ENCODE measurements at places on chromosomes 3 and 15.

DNA sequence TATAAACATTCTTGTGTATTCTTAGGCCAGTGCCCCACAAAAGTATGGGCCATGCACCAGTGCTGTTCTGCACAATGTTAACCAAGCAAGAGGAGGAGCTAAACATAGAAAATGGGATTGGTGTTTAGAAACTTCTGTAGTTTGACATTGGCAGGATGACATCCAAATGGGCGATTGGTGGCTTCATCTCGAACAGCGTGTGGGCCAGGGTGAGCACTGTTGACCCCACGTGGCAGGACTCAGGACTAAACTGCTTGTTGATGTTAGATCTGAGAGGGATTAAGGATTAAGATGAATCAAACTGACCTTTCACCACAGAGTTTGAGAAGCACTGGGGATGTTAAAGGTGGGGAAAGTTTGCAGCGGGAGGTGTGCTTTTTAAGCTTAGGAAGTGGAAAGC lies 31.9 kb downstream of the ZNF710 start:
- DNase-seq: no peak

GRCh38 chr3:147153830-147154539 lies 252.4 kb downstream of the ZIC4 start:
- no peak for DNase-seq

DNA sequence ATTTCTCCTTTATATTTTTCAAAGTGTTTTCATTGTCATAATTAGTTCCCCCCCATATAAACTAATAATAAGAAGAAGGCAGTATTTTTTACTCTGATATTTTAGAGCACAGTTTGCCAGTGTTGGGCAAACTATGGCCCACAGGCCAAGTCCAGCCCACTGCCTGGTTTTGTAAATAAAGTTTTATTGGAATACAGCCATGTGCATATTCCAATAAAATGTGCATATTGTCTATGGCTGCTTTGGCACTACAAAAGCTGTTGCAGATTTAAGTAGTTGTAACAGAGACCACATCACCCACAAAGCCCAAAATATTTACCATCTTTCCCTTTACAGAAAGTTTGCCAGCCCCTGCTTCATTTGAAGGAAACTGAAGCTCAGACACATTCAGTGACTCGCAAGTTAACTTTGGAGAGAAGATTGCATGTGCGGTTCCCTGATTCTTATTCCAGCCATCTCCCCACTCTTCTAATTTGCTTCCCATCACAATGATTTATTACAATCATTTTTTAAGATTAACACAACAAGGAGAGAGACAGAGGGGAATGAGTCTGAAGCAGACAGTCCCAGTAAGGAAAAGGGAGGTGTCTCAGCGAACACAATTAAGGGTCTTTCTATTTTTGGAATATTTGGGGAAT lies 48.9 kb downstream of the RFTN1 start:
- no peak for DNase-seq

- DNase-seq: no peak
Measured at GRCh38 chr3:95297581-95297980, 1234.7 kb downstream of the NSUN3 start.

GRCh38 chr3:129794311-129795185 lies 99.0 kb downstream of the TMCC1 start:
- no peak for DNase-seq

GRCh38 chr15:99132634-99133287 lies 27.9 kb downstream of the SYNM start:
- no peak for DNase-seq

DNA sequence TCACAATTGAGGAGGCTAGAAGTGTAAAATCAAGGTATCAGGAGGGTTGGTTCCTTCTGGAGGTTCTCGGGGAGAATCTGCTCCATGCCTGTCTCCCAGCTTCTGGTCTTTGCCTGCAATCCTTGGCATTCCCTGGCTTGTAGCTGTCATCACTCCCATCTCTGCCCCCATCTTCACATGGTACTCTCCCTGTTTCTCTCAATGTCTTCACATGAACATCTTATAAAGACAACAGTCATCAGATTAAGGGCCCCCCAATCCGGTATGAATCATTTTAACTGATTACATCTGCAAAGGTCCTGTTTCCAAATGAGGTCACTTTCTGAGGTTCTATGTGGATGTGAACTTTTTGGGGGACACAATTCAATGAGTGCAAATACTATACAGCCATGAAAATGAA lies 113.0 kb upstream of the GALNT15 start:
- no peak for DNase-seq

DNA sequence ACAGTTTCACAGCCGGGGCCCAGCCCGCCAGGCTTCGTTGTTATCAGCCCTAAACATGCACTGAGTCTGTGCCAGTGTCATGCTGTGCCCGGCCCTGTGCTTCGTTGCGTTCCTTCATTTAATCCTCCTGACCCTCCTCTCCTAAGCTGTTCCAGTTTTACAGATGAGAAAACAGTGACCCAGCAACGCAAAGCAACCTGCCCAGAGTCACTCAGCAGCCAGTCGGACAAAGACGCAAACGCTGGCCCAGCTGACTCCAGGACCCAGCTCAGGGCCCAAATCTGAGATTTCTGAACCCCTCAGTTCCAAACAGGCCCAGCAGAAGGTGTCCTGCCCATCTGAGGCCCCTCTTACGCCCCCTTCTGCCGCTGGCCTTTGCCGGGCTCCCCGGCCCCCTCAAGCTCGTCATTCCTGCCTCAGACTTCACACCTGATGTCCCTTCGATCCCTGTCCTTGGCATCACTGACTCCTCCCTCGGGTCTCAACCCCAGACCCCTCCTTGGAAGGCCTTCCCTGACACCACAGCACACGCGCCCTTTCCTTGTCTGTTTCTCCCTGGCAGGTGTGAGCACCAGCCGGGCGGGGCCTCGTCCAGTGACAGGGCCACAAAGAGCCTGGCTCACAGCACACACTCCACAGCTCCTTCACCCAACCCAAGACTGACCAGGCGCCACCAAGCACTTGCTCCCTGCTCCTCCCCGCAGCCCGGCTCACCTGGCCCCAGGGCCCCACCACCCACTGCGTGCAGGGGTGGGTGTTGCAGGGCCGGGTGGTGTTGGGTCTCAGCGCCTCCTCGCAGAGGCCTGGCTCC lies 48.1 kb downstream of the ADAMTS7 start:
- DNase-seq: no peak

DNA sequence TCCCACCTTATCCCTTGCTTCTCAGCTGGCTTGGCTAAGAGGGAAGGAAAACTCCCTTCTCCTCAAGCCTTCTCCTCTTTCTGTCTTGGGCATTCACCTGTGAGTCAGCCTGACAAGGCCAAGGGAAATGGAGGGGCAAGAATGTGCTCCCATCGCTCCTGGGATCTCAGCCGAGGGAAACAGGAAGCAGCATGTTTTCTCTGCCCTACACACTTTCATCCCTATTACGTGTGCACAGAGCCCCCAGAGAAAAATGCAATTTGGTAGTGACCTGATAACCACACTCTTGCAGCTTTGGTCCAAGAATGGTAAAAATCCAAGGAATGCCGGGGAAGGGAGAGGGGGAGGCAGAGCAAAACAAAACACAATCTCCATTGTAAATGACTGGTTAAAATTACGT lies 32.9 kb upstream of the MTMR10 start:
- DNase-seq: no peak

- no peak for DNase-seq
Measured at GRCh38 chr15:25543196-25543595, 104.4 kb upstream of the UBE3A start.

- DNase-seq: no peak
Measured at GRCh38 chr3:71087143-71088018, 496.1 kb downstream of the FOXP1 start.

GRCh38 chr3:84440291-84440690 lies 518.5 kb upstream of the CADM2 start:
- DNase-seq: no peak

- DNase-seq: no peak
Measured at GRCh38 chr3:30407651-30408050, 198.8 kb upstream of the TGFBR2 start.

GRCh38 chr3:128424508-128425069 lies 42.1 kb downstream of the DNAJB8 start:
- no peak for DNase-seq

DNA sequence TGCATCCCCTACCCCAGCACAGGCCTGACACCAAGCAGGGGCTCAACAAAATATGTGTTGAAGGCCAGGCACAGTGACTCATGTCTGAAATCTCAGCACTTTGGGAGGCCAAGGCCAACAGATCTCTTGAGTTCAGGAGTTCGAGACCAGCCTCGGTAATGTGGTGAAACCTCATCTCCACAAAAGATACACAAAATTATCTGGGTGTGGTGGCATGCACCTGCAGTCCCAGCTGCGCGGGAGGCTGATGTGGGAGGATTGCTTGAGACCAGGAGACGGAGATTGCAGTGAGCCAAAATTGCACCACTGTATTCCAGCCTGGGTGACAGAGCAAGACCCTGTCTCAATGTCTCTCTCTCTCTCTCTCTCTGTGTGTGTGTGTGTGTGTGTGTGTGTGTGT lies 30.7 kb upstream of the CYP11A1 start:
- DNase-seq: no peak

DNA sequence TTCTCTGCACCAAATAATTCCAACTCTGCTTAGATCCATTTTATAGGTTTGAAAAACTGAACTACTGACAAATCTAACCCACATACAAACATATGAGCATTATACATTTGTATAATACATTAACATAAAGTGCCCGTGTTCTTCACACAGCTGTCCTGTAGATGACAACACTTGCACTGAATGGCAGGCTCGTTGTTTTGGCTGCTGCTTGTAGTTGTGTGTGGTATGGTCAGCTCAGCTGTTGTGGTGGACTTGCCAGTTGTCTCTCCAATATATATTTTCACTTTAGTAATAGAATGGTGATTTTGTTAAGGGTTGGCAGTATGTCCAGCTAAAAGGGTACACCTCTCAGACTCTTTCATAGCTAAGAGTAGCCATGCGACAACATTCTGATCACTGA lies 30.5 kb downstream of the CHST2 start:
- DNase-seq: no peak

DNA sequence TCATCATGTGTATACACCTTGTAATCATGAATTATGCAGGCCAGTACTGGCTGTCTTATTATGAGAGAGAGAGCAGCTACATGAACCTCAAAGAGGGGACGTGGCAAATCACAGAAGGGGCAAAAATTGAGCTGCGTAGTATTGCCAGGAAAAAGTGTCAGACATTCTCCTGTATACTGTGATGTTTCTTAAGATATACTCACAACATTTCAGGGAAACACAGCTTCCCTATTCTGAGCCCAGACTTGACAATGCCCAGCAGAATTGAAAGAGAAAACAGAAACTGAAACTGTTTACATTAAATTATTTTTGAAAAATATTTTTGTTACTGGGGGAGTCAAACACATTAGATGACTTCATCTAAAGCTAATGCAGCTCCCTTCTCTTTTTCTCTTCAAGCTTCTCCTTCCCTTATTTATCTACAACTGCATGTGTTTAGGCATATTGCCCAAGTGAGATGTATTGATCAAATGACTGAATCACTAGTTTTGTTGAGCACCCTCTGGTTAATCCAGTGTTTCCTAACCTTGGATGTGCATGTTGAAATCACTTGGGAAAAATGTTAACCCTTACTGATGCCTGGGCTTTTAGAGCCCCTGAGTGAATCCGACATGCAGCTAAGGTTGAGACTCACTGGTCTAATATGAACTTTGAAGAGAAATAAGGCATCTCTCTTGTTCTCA lies 39.5 kb downstream of the CADPS start:
- no peak for DNase-seq

DNA sequence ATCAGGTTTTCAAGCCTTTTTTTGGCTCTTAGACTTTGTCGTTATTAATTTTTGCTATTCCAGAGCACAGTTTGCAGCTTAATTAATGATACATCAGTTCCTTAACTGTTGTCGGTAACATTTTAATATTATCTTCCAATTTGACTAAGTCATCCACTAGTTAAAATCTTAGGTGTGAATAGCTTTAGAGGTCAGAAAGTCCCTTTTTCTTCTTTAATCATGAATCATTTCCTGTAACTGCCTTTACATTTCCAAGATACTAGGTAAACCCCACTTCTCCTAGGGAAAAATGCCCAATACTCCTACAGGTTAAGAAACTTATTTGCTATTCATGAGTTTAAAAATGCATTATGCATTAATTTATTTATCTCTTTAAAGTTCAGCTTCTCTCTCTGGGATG lies 260.9 kb upstream of the CFAP20DC start:
- no peak for DNase-seq

GRCh38 chr3:171791692-171792076 lies 18.6 kb downstream of the PLD1 start:
- no peak for DNase-seq

- DNase-seq: no peak
Measured at GRCh38 chr15:78536134-78536533, 4.1 kb upstream of the PSMA4 start.

DNA sequence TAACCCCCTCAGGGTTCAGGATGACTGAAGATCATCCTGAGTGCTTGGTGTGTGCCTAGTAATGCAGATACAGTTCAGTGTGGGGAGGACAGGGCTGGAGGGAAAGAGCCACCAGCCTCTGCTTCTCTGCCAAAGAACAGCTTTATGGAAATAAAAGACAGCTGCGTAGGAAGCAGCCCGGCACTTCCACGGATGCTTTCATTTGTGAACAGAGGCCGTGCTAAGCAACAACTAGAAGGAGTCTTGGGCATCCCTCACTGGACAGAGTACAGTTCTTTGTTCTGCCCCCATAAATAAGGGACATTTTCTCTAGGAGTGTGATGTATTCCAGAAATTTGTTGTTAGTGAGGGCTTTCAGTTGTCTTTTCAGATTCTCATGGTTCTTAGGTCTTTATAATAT lies 194.8 kb upstream of the RGMA start:
- no peak for DNase-seq

DNA sequence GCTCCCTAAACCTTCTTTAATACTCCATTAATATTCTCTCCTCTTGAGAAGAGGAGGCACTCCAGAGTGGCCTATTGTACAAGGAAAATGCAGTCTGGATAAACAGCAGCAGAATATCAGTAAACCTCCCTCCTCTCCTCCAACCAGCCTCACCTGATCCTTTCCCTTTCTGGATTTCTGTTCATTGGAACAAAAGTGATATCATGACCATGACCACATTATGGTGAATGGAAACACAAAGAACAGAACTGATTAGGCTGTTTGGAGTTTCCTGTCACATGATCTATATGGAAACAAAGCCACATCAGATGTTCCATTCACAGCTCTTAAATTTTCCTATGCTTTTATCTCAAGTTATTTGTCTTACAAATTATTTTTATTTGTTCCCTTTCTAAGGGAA lies 14.6 kb downstream of the C2CD4B start:
- no peak for DNase-seq

DNA sequence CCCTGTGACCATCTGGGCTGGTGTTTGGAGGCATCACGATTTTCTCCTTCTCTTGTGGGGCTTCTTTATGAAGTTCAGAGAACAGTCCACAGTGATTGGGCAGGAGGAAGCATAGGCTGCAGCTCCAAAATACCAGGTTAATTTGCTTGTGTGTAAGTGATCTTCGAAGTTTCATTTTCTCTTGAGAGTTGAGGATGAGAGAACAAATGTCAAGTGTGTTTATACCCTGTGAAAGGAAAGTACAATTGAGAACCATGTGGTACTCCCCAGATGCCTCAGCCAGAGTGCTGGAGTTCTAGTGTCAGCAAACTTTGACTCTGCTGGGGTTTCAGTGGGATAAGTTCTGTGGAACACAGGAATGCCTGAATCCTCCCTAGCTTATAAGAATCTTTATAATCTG lies 357.1 kb upstream of the CFAP20DC start:
- DNase-seq: no peak
